MM.1S (cell line): ENCODE measurements at places on chromosomes 7 and 10.

DNA sequence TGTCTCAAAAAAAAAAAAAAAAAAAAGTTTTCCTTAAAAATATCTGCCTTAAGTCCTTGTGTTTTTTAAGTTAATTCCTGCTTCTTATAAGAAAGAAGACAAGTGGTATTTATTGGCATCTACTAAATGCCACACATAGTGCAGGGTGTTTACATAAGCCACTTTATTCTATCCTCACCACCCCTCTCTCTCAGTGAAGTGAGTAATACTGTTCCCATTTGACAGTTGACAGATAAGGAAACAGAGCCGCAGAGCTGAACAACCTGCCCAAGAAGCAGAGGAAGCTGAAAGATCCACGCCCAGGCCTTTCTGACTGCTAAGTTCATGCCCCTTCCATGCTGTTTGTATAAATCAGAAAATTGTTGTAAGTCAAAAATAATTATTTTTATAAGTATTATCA, 54.1 kb downstream of the ABLIM1 start:
- no peak for DNase-seq

GRCh38 chr10:77297393-77297739, 340.2 kb downstream of the KCNMA1 start:
- no peak for DNase-seq

DNA sequence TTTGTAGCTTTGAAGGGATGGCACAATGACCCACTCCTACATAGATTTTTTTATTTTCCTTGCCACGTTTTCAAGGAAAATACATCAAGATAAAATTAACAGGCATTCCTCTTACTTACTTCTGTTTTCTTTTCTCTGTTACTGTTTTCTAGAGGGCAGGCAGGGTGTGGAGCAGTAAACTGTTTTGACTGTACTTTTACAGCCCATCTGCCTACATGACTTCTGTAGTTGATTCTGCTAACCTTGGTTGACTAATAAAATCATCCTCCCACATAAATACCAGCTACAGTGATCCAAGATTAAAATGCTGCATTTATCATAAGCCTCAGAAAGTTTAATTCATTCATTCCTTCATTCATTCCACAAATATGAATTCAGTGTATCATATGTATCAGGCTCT, 158.5 kb downstream of the TRIL start:
- no peak for DNase-seq

- DNase-seq: no peak
Measured at GRCh38 chr7:143392875-143393266, 11.7 kb downstream of the ZYX start.
